ENCODE measurements at places on chromosomes 2 and 18.

DNA sequence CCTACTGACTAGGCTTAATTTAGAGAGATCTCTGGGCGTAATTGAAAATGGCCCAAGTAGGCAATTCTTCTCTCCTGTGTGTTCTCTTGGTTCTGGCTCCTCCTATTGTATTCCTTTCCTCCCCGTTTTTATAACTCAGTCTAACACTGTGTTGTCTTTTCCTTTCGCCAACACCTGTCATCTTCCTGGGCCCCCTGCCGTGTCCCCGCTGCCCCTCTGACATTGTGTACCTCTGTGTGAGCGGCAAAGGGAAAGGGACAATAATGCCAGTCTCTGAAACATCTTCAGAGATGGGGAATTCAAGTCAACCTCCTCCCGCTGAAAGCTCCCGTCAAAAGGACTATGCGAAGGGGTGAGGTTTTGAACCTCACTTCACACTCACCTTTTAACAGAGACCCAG, 210.9 kb downstream of the GBX2 start:
- no peak for DNase-seq

DNA sequence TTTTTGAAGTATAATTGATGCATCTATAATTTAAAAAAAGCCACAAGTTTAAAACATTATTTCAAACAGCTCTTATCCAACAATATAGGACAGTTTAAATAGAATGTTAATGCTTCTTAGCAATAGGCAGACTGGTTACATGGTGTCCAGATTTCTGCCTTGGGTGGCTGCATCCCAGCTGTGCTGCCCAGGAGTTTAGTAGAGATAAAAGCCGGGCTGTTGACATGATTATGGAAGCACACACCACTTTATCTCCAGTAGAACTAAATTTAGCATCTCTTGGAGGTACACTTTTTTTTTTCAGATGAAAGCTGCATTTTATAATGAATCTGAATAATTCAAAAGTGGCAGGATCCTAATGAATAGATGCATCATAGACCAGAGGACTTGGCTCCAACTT, 309.7 kb downstream of the PLCL1 start:
- no peak for DNase-seq

GRCh38 chr2:196809260-196809659, at the start of gene C2orf66:
C2orf66 (minus strand) TSS chr2:196809355; CDS start chr2:196809336, 19 bp downstream.
- no peak for DNase-seq

DNA sequence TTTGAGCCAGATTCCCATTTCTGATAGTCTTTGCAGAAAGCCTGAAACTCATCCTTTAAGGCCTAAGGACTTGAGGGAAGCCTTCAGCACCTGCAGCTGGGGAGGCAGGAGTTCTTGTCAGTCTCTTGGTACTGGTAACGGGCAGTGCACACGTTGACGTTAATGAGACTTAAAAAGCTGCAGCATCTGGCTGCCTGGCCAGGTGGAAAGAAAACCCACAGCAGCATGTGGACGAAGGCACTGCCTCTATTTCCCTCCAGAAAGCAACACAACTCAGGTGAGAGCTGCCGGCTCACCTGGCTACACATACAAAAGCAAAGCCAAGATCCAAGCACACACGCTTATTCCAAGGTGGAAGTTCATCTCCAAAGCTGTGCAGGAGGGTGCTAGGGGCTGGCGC, 178.8 kb downstream of the ANAPC1 start:
- DNase-seq: no peak

DNA sequence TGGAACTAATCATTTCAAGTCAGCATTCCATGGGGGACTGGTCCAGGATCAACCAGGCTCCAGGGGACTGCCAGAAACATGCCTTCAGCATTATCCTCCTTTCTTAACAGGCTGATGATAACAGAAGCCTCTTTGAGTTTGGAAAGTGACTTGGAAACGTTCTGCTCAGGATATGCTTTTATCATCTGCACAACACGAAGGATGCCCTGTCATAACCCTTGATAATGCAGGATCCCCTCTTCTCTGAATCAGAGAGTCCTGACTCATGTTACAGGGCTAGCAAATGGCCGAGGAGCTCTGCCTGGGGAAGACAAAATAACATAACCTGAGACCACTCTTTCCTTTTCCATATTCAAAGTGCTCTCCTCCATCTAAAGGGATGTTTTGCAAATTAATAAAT, 6.7 kb downstream of the SCYGR3 start:
- no peak for DNase-seq

DNA sequence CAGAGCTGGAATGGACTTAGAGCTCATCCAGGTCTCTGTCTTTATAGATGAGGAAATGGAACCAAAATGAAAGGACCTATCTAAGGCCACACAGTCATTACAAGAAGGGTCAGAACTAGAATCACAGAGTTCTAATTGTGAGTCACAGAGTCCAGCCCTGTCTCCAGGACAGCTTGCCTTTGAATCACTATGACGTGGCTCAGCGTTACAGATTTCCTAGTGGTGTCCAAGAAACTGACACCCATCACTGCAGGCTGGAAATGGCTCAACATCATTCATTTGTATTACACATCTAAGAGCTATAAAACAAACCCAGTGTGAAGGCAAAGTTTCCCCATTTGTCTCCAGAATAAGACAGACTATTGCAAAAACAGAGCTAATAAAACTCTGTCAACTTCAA, 164.3 kb upstream of the SIX2 start:
- DNase-seq: no peak

DNA sequence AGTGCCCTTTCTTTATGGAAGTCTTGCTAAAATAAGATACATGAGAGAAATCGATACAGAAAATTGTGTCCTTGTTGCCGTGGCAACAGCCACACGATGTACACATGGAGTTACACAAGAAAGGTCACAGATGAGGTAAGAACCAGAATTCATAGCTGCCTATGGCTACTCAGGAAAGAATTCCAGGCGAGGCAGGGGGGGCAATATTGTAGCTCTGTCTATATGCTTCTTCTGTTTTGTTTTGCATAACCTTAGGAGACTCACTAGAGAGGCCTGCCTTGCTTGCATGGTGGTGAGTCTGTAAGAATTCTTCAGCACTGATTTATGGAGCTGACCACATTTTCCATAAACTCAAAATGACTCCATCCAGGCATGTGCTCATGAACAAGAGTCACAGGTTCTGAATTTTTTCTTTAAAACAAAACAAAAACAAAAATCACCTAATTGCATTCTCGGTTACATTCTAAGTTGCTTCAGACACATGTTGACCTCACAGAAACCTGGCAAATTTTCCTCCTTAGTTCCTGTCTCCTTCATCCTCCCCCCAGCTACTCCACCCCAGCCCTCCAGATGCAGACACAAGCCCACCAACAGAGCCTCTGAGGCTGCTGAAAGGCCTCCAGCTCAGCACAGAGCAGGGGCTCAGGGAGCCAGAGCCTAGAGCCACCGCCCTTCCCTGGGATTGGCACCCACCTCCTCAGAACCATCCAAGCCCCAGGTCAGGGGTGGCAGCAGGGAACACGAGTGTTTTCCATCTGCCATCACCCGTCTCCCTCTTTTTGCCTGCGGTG, 183.5 kb downstream of the ANTXR1 start:
- no peak for DNase-seq

DNA sequence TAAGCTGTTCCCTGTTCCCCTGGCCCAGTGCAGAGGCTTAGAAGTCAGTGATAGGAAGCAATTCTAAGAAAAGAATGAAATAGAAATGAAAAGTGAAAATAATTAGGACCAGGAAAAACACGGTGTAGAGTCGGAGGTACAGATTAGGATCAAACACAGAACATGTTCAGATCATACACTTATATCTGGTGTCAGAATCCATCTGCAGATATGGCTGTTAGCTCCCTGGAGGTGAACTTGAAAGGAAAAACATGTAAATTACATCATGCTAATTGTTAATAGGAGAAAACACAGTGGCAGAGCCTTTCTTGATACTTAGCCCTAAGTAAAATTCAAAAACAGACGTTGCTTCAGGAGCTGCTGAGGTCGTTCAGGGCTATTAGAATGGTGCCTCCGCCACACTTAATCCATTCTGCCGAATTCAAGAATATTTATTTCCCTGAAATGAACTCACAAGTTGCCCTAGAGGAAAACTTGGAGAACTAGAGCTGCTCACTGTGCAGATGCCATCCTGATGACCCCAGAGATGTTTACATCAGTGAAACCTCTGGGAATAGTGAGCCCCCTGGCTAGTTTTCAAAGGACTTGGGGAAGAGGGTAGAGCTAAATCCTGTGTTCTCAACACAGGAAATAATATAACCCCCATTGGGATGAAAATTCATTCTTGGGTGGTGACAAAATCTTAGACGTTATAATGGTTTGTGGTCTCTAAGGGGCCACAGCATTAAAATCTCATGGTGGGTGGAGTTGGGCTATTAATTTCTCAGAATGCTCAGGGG, 27.5 kb downstream of the LPIN1 start:
- no peak for DNase-seq

DNA sequence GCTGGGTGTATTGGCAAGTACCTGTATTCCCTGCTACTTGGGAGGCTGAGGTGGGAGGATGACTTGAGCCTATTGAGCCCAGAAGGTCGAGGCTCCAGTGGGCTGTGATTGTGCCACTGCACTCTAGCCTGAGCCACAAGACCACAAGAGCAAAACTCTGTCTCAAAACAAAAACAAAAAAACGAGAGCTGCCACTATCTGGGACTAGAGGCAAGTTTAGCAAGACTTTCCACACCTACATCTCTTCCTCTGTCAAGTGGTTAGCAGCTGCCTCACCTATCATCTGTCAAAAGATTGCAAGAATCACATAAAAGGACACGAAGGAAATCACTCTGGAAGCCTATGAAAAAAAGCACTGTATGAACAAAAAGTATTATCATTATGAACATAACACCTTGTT, 55.2 kb upstream of the RIOK3 start:
- DNase-seq: no peak

GRCh38 chr2:213157242-213157641, 5.8 kb upstream of the IKZF2 start:
- no peak for DNase-seq

DNA sequence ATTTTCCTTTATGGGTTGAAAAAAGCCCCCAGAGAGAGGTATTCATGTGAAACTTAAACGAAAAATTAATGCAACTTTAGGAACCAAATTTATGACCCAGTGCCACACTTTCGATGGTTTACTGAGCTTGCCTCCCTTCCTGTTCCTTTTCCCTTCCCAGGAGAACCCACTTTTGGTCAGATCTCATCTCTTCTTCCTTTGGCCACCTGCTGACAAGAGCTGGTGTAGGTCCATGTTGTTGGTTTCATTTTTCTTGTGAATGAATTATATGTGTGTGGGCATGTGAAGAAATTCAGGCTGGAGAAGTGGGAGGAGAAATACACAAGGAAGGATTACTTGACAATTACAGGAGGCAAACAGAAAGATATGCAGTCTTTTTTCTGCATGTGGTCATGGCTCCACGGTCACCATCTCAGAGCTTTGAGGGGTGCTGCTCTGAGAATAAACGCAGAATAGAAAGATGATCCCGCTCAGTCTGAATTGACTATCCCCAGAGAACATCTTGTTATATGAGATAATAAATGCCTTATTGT, 111.3 kb upstream of the TCF4 start:
- DNase-seq: no peak

DNA sequence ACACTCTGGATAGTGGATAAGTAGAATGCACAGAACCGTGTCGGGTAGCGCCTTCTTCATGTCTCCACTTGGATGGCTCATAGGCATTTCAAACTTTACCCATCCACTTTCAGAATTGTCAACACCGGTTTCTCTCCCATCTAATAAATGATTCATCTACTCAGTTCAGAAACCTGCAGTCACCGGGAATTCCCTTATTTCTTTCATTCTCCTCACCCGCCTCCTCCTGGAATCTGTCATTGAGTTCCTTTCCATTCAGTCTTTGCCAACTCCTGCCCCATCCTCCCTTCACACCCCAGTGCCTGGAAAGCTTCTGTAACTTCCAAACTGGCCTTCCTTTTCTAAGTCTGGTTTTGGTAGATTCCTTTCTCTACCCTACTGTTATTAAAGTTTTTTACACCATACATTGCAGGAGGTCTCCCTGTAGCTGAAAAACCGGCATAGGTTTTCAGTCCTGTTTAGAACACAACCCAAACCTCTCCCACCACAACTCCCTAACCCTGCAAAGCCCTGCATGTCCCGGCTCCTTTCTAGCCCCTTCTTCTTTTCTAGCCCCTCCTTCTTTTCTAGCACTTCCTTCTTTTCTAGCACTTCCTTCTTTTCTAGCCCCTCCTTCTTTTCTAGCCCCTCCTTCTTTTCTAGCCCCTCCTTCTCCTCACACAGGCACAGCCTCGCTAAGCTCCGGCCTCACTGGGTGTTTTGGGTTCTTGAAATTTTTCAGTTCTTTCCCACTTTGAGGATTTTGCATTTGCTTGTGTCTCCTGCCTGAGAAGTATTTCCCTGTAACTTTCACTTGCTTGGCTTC, 133.9 kb upstream of the KLHL14 start:
- DNase-seq: no peak

DNA sequence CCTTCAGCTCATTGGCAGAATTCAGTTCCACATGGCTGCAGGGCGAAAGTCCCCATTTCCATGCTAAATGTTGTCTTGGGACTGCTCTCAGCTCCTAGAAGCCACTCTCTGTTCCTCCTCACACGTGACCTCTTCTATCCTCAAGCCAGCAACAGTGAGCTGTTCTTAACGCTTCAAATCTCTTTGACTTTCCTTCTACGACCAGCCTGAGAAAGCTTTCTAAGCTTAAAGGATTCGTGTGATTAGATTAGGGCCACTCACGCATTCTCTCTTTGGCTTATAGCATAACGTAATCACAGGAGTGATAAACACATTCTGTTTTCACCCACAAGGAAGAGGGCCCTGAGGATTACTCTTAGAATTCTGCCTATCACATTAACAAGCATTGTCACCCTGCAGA, 29.8 kb upstream of the LAMA1 start:
- DNase-seq: no peak

DNA sequence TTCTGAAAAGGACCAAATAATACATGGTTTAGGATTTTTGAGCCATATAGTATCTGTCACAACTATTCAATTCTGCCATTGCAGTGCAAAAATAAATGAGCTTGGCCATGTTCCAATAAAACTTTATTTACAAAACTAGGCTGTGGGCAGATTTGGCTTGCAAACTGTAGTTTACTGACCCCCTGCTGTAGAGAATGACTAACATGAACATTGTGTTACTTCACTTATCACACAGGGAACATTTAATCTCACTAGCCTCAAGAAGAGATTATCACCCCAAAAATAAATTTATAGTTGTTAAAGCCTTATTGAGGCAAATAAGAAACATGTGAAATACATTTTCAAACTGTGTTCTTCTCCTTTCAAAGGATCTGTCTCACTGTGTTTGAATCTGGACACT, 766.2 kb downstream of the MBD2 start:
- no peak for DNase-seq

DNA sequence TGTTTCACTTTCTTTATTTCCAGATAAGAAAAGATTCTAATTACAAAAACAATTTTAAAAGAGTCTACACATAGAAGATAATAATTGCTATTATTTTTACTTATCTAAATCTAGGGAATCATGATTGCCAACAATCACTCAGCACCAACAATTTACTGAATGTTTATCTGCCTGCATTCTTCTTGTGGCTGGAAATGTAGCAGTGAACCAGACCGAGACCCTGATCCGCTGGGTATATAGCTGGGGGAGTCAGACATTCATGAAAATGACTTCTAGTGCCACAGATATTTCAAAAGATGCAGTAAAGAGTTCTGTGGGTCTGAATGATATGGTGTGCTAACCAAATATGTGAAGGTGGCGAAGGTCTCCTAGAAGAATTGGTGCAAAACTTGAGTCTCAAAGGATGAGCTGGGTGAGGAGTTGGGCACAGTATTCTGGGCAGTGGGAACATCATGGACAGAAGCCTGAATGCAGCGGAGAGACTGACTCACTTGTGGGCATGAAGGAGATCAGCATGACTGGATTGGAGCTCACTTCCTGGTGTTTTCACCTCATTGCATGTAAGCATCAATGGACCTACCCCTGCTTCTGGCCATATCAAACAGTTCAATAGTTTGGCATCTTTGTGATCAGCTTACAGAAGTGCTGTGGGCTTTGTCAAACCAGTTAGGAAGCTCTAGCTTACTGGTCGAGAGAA, 26.1 kb upstream of the FN1 start:
- DNase-seq: no peak
